ENCODE measurements at places on chromosomes 7 and 10.
A peak's percentile ranks its signal among the peaks of the same experiment; 100 is the strongest.

- no peak for DNase-seq
These were observed 22.5 kb downstream of the PDZD8 start for GRCh38 chr10:117352724-117353123.

DNA sequence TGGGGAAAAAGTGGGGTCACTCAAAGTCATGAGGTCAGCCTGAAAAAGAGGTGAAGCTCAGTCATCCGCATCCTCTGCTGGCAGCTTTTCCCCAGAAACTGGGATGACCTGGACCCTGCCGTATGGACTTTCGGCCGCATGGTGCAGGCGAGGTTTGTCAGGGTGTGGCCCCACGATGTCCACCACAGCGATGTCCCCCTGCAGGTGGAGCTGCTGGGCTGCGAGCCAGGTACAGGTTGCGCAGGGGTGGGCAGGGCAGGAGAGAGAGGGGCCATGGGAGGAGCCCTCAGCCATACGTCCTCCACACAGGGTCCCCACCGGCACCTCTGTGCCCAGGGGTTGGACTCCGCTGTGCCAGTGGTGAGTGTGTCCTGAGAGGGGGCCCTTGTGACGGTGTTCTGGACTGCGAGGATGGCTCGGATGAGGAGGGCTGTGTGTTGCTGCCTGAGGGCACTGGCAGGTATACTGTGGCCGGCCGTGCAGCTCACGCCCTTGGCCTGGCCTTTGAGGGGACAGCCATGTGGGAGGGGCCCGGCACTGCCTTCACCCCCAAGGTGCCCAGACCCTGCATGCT is 23.0 kb upstream of the ZNF467 start:
- no peak for DNase-seq

- DNase-seq: no peak
These were observed 41.3 kb downstream of the ST7 start for GRCh38 chr7:116994611-116995010.

GRCh38 chr10:119620241-119621077 is 23.7 kb upstream of the TIAL1 start:
- no peak for DNase-seq

- no peak for DNase-seq
These were observed 26.4 kb downstream of the RHOBTB1 start for GRCh38 chr10:60917331-60918280.

GRCh38 chr7:151117565-151117964 is 31.3 kb downstream of the AGAP3 start:
- peak; percentile 53 for DNase-seq

GRCh38 chr10:119103241-119103902 is 541 bp upstream of the DENND10 start:
- no peak for DNase-seq
